ENCODE measurements at places on chromosomes 6 and 20. TPM values are rescaled to one million over a fixed set of nuclear protein-coding genes. Genes with fewer than 3 reads are reported as not detected.

Gene CPXM1
- total RNA-seq: 84.0 TPM

Gene LY6G6F
- total RNA-seq: not detected

Gene KCNS1
- total RNA-seq: 0.26 TPM

Gene KLC4
- total RNA-seq: 39.0 TPM

Gene TULP1
- total RNA-seq: not detected

Gene RSPO3
- 4.5 TPM for total RNA-seq

Gene TMC2
- total RNA-seq: not detected

- DNase-seq: no peak
Observed at GRCh38 chr6:107833136-107833535, 9.0 kb upstream of the SCML4 start.

DNA sequence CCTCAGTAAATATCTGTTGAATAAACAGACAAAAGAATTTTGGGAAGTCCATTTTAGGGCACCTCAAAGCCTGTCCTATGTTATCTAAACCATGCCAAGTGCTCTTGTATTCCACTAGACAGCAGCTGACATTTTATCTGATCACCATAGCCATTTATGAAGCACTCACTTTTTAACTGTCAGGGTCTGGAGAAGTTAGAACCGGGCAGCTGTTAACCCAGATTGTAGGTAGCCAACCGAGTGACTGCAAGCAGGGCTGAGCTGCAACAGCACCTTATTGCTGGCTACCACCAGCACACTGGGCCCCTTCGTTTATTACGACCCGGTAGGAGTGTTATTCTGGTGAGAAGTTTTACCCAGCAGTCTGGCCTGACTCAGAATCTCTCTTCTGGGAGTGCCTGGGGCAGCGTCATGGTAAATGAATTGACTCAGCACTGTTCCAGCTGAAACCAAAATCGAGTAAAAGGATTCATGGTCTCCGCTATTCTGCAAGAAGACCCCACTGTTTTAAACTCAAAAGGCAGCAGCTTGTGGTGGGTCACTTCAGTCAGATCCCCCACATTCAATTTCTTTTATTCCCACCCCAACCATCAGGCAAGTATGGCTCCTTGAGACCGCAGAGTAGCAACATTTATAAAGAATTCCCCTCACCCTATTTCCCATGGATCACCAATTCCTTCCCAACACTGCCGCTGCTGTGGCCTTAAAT is 1.7 kb downstream of the UBE2V1 start:
- no peak for DNase-seq

GRCh38 chr20:32583581-32584070 is 1.5 kb downstream of the NOL4L start:
- DNase-seq: no peak

- DNase-seq: no peak
Observed at GRCh38 chr6:51719297-51719696, 368.1 kb downstream of the PKHD1 start.

DNA sequence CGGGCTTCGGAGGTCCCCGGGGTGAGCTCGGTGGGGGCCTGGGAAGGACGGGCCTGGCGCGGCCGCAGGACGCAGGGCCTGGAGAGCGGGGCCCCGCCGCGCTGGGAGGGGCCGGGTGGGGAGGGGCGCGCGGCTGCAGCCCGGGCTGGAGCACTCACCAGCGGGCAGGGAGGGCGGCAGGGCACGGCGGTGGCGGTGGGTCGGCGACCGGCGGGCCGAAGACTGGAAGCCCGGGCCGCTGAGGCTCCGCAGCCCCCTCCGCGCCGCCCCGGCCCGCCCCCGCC is at the start of gene GATA5:
Gene GATA5, minus strand, starts transcription at position 224 of the 284 bp plus-strand sequence. CDS start 474 bp downstream, outside the sequence.
- DNase-seq: no peak

GRCh38 chr6:113997116-113997515 is 26.2 kb upstream of the HDAC2 start:
- DNase-seq: no peak

- no peak for DNase-seq
Observed at GRCh38 chr6:45838996-45839395, 176.7 kb downstream of the CLIC5 start.

DNA sequence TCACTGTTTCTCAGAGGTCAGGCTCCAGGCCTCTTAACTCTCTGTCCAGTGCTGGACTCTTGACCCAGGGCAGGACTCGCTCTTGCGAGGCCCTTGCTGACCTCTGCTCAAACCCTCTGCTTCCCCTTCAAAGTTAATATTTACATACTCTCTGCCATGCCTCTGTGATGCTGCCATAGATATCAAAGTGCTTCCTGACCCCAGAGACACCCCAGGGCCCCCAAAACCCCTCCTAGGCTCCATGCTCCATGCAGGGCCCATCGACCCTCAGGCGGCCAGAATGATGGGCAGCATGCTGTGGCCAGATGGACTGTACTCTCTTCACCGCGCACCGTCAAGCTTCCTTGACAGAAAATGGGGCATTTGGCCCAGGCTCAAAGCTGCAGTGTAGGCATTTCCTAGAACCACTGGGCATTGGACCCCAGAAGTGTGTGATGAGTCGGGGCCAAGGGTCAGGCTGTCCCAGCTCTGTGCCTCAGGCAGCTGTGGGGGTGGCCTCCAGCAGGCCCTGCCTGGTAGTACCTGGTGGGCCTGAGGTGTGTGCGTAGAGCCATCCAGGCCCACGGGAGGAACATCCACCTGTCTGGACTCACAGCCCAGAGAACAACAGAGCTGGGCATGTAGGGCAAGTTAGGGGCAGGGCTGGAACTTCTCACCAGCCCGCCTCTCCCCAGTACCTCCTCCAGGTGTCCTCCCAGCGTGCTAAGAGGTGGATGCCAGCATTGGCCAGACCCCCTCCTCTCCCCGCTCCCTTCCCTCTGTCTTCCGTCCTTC is 142.8 kb downstream of the VEGFA start:
- DNase-seq: no peak

DNA sequence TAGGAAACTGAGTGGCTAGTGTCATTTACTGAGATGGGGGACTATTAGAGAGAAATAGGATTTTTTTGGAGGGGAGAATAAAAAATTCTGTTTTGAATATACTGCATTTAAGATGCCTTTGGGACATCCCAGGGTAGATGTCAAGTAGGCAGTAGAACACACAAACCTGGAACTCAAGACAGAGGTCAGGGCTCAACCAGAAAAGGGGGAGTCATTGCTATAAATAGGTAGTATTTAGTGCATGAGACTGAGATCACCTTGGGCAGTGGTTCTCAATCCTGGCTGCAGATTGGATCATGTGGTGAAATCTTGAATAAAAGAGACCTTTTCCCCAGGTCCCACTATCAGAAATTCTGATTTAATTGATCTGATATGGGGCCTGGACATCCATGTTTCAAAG is 110.5 kb upstream of the SUPT3H start:
- no peak for DNase-seq

- peak; percentile 67 for DNase-seq
Observed at GRCh38 chr20:24685736-24686135, 216.3 kb downstream of the SYNDIG1 start.

- no peak for DNase-seq
Observed at GRCh38 chr6:122753688-122754056, 25.8 kb upstream of the FABP7 start.
